ENCODE measurements at places on chromosomes 12 and 14.

DNA sequence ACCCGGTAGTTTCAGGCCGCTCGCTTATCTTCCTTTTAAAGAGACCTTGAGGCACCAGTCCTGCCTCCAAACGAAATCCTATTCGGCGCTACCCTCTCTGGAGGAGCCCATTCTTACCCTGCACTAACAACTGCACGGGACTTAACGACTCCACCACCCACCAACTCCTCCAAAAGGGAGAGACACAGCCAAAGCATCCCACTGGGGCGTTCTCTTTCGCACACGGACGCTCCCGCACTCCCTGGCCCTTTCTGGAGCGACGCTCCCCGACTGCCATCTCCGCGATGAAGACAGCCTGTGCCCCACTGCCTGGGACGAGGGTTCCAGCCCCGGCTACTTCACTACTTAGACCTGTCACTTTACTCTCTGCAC lies 650 bp downstream of the GALC start:
- no peak for DNase-seq

- DNase-seq, result no peak
Observed at GRCh38 chr12:109378569-109378968, 30.9 kb downstream of the MYO1H start.

DNA sequence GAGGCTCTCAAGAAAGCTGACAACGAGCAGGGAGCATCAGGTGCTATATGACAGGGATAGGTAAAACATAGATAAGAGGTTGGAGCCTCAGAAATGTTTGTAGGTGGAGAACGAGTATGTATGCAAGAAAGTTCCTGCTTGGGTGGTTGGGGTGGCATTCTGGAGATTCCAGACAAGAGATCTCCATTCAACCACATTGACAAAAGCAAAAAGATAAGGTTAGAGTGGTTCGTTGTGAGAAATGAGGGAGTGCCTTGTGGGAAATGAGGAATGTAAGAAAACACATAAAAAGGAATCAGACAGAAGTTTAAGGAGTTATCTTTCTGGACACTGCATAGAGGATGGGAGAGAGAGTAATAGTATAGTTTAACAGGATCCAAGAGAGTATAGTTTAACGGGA lies 290.3 kb downstream of the DPF3 start:
- DNase-seq, result no peak

- DNase-seq, result no peak
Observed at GRCh38 chr12:96770219-96771102, 136.6 kb upstream of the NEDD1 start.

DNA sequence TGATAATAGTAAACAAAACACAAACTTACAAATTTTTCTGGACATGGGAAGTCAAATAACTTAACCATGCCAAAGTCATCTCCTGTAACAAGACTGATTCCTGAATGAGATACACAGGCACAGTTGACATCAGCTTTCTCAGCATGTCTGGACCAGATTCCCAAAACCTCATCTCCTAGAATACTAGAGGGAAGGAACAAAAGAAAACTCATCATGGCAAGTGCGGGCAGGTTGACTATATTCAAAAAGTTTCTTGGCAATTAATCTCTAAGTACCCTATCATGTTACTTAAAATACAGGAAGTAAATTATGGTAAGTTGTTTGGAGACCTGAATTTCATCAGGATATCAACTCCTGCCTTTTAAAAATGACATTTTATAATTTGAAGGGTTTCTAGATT lies 53.9 kb downstream of the ZC3H14 start:
- no peak for DNase-seq

GRCh38 chr14:100221533-100222223 lies 17.3 kb upstream of the YY1 start:
- peak; percentile 84 for DNase-seq

DNA sequence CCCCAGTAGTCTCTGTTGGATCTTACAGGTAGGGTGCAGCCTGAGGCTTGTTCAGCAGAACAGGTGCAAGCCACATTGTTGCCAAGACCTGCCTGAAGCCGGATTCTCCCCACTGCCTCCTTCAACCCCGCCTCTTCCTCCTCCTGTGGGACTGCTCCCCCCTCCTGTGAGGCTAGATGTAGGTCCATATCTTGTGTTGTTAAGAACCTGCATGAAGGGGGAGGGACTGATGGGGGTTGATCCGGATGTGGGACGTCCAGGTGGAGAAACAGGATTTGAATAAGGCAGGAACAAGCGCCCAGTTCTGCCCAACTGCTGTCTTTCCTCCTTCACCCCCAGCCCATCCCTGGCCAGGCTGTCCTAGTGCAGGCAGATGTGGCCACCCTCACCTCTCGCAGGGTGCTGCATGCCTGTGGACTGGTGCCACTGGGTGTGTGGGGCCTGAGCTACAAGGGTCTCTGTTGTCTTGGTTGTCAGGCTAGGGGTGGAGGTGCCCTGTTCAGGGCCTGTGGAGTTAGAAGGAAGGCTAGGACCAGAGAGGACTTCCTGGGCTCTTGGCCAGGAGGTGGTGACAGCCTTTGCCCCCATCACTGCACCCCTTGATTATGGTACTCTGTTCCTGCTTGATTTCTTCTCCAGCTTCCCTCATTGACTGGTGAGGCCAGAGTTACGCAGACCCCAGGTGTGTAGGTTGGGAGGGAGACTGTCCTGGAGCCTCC lies 1.4 kb downstream of the NR4A1 start:
- DNase-seq, result peak; percentile 43

GRCh38 chr14:56216626-56217379 lies 98.6 kb downstream of the PELI2 start:
- DNase-seq, result peak; percentile 30

DNA sequence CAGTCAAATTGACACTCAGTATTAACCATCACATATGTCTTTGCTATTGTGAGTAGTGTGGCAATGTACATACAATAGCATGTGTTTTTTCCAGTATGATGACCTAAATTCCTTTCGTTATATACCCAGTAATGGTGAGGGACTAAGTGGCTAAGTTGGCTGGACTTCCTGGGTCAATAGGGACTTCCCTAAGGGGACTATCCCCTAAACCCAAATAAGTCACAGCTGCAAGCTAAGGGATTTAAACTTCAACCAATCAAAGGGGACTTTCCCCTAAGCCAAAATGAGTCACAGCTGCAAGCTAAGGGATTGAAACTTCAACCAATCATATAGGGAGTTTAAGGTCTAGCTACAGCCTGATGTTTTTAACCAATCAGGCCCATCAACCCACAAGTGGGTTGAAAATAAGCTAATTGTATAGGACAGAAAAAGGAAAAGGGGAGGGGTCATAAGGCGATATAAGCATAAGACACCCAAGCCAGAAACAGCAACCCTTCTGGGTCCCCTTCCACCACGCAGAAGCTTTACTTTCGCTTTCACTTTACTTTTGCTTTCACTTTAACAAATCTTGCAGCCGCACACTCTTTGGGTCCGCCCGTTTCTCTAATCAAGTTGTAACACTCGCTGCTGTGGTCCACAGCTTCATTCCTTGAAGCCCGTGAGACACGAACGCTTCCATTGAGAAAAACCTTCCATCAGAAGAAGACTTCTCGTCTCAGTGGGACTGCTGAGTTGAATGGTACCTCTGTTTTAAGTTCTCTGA lies 404.4 kb downstream of the FLRT2 start:
- peak; percentile 66 for DNase-seq

GRCh38 chr12:28802706-28803438 lies 346.2 kb upstream of the FAR2 start:
- no peak for DNase-seq

- no peak for DNase-seq
Observed at GRCh38 chr12:99948370-99948769, 36.4 kb downstream of the ANKS1B start.

All from activated CD4-positive, alpha-beta T cell treated with anti-CD3 and anti-CD28 coated beads for 36 hours (primary cell).